Uterine smooth muscle cell (primary cell): ENCODE measurements at places on chromosomes 2 and 18. TPM values are rescaled to one million over a fixed set of nuclear protein-coding genes. Genes with fewer than 3 reads are reported as not detected.

Gene MALL
- total RNA-seq: 18.1 and 59.2 TPM in 2 replicates

Gene SLC23A3
- total RNA-seq: 1.00 and 2.5 TPM in 2 replicates

Gene AGXT
- under 0.01 TPM in 1 of 2 replicates, not detected in the other for total RNA-seq

Gene CAPN14
- 0.11 and 0.12 TPM in 2 replicates for total RNA-seq

Gene ARHGEF33
- total RNA-seq: 0.22 and 1.5 TPM in 2 replicates

Gene GRB14
- total RNA-seq: 0.89 and 1.00 TPM in 2 replicates

Gene SLC4A3
- 4.3 and 9.5 TPM in 2 replicates for total RNA-seq

Gene CRYBA2
- not detected in 2 replicates for total RNA-seq

Gene AMER3
- total RNA-seq: not detected in 2 replicates

Gene ATRAID
- 140 and 237 TPM in 2 replicates for total RNA-seq

Gene ACKR3
- total RNA-seq: 0.25 TPM in 1 of 2 replicates, not detected in the other

Gene DHRS9
- total RNA-seq: not detected in 2 replicates

Gene SERPINB11
- not detected in 2 replicates for total RNA-seq

Gene FHL2
- total RNA-seq: 104 and 148 TPM in 2 replicates

Gene BBS5
- total RNA-seq: 6.0 and 6.6 TPM in 2 replicates

Gene LHCGR
- total RNA-seq: not detected in 2 replicates

Gene DNAJC5G
- total RNA-seq: not detected in 2 replicates

Gene GAD1
- not detected in 2 replicates for total RNA-seq

Gene SPATA3
- total RNA-seq: not detected in 2 replicates

Gene SLC14A1
- 13.3 and 34.7 TPM in 2 replicates for total RNA-seq

Gene ARHGAP25
- 1.1 and 3.7 TPM in 2 replicates for total RNA-seq

Gene UGT1A3
- total RNA-seq: not detected in 2 replicates

Gene PDE1A
- total RNA-seq: 11.5 and 20.0 TPM in 2 replicates

Gene CYP27C1
- not detected in 2 replicates for total RNA-seq

Gene NGEF
- total RNA-seq: 1.2 and 13.7 TPM in 2 replicates

Gene FSHR
- not detected in 2 replicates for total RNA-seq
